T-helper 2 cell (primary cell): ENCODE measurements at places on chromosomes 4 and X.
A peak's percentile ranks its signal among the peaks of the same experiment; 100 is the strongest.

DNA sequence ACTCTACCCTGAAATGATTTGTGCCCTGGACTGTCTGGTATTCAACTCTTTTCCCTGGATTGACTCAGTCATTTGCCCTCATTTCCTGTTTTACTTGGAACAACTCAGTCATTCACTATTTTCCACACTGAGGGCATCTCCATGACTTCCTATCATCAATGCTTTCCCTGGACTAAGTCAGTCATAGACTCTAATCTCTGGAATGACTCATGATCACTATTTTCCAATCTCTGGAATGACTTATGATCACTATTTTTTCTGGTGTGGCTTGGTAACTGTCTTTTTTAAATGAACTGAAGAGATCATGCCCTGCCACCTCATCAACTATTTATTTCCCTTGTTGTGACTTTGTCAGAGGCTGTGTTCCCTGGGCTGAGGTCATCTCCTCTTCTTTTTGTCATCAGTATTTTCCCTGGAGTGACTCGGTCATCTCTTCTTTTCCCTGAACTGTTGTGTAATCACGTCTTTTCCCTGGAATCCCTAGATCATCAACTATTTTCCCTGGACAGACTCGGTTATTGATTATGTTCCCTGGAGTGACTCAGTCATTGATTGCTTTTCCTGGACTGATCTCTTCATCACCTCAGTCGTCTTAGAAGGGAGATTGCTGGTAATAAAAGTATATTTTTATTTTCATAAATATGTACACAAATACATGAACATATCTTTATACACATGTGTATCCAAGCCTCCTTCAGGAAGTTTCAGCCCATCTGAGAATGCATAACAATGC, 327.1 kb upstream of the VCX start:
- no peak for DNase-seq

GRCh38 chrX:122113376-122113775, 1066.0 kb downstream of the GLUD2 start:
- DNase-seq, result no peak

- no peak for DNase-seq
Measured at GRCh38 chr4:13721894-13722293, 94.4 kb upstream of the BOD1L1 start.

DNA sequence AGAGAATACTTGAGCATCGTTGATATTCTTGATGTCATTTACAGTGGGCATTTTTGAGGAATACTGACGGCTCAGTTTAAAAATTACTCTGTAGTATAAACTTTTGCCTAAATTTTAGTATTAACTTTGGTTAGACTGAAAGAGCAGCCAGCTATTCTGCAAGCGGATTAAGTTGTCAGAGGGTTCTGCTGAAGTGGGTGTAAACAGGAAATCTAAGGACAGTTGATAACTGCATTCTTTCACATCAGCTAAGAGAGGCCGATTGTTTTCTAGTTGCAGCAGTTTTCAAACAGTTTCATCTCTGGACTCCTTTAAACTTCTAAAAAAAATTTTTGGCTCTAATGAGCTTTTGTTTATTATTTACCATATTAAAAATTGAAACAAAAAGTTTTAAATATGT, 149.6 kb downstream of the RAPGEF2 start:
- no peak for DNase-seq

- no peak for DNase-seq
Measured at GRCh38 chrX:6460893-6461490, 73.9 kb downstream of the VCX3A start.

DNA sequence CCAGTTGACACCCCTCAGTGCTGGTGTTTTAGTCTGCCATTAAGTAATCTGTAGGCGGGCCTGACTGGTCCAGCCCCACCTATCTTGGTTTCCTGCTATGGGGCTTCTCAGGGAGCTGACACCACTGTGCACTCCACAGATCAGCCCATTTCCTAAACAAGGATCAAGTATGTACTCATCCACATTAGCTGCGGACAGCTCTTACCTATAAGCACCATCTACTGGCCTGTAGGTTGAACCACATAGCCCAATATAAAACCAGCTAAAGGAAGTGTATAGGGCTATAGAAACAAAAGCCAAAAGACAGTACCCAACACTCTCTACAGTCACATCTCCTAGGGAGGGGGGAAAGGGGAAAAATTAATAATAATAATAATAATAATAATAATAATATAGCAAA, 353.5 kb upstream of the CXorf51B start:
- no peak for DNase-seq

DNA sequence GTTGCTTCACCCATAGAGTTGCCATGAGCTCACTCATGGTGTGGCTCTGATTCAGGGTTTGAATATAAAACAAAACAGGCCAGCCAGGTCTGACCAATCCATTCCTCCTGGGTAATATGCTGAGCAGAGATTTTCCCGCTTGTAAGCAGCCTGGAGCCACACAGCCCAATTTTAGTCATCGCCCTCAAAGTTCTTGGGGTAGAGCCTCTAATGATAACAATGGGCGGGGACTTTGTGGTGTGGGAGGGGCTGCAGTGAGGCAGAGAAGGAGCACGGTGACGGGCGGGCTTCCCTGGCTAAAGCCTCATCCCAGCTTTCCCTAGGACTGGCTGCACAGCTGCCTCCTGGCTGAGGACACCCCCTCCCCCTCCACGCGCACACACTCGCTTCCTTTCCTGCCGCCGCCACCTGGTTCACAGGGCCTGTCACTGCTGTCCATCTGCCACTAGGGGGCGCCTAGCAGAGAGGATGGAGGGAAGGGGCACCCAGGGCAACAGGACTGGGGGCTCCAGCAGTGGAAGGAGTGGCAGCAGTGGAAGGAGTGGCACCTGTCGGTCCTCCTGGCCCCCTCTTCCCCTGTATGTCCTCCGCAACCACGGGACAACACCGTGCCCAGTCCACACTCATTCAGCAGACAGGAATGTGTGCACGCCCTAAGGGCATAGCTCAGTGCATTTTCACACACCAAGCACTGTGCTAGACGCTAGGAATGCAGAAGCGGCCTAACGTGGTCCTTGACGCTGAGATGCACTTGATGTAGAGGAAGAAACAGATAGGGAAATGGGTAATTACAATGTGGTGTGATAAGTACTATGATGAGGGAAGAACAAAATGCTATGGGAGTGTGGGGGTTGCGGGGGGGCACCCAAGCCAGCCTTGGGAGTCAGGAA, 26.8 kb downstream of the PRPS1 start:
- peak; percentile 46 for DNase-seq

- no peak for DNase-seq
Measured at GRCh38 chr4:41572956-41573355, 35.0 kb downstream of the LIMCH1 start.

DNA sequence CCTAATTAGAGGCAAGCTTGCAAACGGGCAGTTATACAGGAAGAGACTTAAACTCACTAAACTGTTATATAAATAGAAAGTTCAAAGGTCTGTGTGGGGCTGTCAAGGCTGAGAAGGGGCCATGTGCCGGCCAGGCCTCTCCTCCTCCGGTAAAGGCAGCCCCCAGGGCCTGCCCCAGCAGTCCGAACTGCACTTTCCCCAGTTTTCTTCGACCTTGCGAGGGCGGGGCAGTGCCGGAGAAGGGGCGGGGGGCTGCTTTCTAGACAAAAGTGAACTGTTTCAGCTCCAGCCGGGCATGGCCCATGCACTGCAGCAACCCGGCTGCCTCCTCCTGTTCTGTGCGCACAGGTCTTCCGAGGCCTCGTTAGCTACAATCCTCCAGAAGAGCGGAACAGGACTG, 4.1 kb downstream of the AFF2 start:
- no peak for DNase-seq

- DNase-seq, result no peak
Measured at GRCh38 chr4:122772311-122772710, 39.8 kb downstream of the BBS12 start.

- DNase-seq, result no peak
Measured at GRCh38 chr4:73036123-73036522, 33.4 kb downstream of the COX18 start.

DNA sequence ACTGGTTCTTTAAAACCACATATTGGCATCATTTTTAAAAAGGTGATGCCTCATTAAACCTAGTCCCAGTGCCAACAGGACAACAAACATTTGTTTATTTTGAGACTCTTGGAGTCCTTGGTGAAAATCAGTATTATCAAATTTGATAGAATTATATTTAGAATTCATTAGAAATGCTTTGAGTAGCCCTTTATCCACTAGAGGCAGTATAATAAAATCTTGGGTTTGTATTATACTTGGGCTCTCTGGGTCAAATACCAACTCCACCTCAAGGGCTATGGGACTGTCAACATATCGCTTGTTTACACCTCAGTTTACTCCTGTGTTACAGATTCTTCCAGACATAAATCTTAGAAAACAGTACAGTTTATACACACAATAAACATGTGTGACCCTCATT, 335.7 kb upstream of the FSTL5 start:
- DNase-seq, result no peak

- DNase-seq, result no peak
Measured at GRCh38 chr4:3422241-3422801, 19.4 kb upstream of the HGFAC start.

DNA sequence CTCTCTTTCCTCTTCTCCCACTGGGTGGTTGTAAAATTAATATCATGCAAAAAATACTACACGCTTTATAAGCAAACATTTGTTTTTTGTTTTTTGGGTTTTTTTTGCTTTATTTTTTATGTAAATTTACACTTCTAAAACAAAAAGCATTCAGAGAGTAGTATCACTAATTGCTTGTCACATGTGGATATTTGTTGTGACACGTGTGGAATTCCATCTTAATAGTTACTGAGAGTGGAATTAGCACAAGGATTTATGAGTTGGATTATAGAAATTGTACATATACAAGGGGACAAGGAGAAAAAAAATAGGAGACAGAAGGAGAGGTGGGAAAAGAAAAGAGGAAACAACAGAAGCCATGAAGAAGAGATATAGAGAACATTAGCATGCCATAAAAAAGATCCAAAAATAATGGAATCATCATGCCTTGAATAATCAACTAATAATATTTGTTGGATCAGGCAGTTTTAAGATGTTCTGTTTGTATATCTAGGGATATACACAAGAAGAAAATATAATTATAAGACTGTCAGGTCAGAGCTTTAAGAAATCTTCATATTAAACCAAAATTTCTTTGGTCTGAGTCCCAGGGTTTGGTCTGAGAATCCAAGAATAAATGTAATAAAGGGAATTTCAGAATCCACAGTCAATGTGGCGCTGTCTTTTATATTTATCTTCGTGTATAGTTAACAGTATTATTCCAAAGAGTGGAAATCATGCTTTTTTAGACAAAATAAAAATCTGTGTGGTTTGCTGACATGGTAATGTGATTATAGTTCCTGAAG, 98.5 kb upstream of the INTU start:
- DNase-seq, result no peak

- no peak for DNase-seq
Measured at GRCh38 chr4:33592701-33593100, 2651.6 kb downstream of the ARAP2 start.

DNA sequence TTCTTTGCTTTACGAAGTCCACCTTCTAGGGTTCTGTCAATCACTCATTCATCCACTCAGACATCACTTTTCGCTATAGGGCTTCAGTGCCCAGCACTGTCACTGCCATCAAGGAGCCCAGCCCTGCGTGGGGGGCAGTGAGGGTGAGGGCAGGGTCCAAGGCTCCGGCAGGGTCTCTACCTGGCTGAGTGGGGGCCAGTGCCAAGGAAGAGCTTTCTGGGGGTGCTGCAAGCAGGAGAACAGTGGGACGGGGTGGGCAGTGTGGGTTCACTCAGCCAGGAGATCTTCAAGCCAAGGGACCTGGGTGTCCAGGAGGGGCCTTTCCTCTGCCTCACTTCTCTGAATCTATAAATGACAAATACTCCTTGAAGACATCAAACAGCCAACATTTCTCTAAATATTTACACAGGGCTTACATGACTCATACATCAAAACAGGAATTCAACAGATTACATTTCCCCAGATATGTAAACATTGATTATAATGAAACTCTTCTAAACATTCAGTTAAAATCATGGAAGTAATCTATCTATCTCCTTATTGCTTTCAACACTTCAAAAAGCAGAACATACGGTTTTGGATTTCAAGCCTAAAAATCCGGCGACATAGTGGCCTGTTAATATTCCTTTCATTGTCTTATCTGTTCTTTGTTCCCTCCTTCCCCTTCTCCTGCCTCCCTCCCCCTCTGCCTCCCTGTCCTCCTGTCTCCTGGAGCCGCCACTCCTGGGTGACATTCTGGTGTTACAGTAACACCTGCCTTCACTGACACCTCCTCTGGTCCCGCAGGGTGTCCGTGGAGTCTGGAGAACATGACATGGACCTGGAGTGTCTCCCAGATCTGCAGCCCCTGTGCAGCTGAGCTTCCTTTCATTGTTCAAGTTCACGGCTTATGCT, 94.4 kb upstream of the ADRA2C start:
- DNase-seq, result no peak

- no peak for DNase-seq
Measured at GRCh38 chrX:23386260-23386659, 51.6 kb downstream of the PTCHD1 start.

- DNase-seq, result no peak
Measured at GRCh38 chrX:372856-373640, 13.7 kb downstream of the PPP2R3B start.

GRCh38 chr4:186808630-186809018, 85.0 kb upstream of the FAT1 start:
- no peak for DNase-seq

GRCh38 chr4:176789955-176790354, 2.8 kb downstream of the VEGFC start:
- no peak for DNase-seq

GRCh38 chr4:154622598-154622997, 10.1 kb upstream of the FGG start:
- no peak for DNase-seq

DNA sequence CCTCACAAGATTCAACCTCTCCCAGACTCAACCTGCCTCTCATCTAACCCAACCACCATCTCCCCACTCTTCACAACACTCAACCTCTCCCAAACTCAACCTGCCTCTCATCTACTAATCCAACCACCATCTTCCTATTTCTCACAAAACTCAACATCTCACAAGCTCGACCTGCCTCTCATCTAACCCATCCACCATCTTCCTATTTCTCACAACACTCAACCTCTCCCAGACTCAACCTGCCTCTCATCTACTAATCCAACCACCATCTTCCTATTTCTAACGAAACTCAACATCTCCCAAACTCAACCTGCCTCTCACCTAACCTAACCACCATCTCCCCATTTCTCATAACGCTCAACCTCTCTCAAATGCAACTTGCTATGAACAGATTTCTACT, 29.8 kb downstream of the FAT1 start:
- no peak for DNase-seq
